ENCODE measurements at places on chromosomes 7 and 10.

DNA sequence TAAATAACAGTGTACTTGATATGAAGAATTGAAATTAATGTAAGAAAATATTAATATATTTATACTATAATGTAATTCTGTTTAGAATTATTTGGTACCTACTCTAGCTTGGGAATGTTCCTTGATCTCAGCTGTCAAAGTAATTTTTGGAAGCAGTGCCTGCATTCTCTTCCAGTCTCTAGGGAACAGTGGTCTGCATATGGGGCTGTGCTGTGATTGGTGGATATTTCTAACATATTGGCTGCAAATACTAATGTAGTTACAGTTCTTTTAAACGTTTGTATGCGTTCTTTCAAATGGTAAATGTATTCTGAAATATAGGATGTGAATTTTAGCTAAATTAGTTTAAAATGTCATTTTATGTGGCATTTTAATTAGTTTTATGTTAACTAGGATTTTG, 87.2 kb downstream of the PHF14 start:
- DNase-seq = no peak

DNA sequence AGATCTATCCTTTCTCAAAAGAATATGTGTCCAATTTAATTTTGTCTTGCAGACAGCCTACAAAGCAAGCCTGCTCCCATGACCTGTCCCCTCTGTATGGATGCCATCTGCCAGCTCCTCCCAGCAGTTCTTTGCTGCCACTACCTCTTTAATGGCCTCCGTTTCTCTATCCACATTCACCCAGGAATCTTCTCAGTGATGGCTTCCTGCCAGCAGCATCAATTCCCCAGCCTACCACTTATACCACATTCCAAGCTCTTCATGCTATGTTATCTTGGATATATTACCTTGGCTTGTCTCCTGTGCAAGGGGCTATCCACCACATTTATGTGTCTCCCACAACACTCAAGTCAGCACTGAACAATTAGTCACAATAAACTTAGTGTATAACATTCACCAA, 133.2 kb downstream of the VPS50 start:
- DNase-seq = no peak

DNA sequence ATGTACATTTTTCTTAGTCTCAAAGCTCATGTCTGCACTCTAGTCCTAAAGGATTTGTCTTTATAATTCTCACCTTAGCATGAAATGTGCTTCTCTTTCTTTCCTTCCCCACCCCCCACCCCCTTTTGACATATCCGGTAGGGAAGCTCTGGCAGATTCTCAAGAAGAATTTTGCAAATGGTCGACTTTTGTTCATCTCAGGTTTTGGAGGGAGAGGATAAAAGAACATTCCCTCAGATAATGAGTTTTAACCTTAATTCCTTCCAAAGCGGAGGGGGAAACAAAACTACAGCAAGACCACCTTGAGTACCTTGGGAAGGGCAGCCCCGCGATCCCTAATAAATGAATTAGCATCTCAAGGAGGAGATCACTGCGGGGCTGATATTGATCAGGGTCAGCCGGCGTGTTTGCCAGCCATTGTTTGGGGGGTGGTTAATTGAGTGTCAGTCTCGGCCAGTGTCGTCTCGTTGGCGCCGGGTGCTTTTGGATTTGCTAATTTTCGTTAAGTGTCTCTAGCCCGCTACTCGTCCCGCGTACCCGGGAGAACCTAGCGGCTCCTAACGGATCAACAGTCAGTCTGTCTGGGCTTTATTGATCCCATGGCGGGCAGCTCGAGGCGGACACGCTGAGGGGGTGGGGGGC, 874 bp upstream of the BAMBI start:
- DNase-seq = no peak

DNA sequence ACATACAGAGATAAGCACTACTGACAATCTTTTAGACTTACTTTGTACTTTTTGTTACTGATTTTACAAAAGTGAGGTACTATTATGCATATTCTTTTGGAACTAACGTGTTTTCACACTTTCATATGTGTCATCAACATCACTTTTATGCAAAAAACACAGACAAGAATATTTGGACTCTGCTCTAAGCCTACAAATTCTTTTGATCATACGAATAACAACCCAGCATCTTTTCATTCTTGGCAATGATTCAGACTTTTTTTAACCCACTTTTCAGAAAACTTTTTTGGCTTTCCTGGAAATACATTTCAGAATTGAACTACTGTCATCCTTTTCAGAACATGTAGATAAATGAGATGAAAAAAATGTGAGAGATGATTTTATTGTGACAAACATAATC, 30.2 kb downstream of the USP6NL start:
- DNase-seq = no peak

DNA sequence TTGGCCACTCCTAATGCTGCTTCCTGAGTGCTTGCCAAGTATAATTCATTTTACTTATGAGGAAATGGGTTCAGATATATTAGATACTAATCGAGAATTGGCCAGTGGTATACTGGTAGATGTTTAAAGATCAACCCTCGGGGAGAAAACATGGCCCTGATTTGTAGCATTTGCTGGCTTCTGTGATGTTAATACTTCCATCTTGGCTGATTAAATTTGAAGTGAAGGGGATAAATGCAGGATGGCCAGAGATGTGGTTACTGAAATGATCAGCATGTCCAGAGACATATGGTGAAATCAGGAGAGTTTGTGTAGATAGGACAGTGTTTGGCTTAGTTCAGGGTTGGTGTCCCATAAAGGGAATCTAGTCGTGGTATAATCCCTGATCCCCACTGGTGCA, 11.2 kb downstream of the UBE2D4 start:
- DNase-seq = no peak

DNA sequence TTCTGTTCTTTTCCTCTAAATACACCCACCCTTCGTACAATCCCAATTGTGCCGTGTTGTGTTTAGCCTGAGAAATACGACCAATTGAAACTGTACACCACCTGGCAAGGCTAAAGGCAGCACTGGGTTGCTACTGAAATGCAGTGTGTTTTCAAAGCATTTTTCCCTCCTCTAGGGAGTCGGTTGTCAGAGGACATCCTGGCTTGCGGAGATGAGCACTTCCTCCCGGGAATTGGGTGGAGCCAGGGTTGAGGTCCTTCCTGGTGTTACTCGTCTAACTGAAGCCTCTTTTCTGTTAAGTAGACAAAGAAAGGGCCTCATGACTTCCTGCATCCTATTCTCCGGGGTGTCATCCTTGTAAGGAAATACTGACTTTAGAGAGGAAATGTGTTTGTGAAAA, 133.5 kb downstream of the MTPAP start:
- no peak for DNase-seq

- DNase-seq = no peak
Observed at GRCh38 chr7:121017586-121017985, 29.1 kb downstream of the CPED1 start.

DNA sequence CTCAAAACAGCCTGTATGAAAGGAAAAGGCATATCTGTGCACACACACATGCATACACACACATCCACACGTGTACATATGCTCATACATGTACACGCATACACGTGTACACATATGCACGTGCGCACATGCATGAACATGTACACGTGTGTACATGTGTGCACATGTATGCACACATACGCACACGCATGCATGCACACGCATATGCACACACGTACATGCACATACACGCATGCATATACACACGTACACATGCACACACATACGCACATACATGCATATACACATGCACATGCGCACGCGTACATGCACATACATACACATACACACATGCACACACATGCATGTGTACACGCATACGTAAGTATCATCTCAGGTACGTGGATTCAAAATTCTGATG, 19.4 kb downstream of the DIP2C start:
- no peak for DNase-seq

DNA sequence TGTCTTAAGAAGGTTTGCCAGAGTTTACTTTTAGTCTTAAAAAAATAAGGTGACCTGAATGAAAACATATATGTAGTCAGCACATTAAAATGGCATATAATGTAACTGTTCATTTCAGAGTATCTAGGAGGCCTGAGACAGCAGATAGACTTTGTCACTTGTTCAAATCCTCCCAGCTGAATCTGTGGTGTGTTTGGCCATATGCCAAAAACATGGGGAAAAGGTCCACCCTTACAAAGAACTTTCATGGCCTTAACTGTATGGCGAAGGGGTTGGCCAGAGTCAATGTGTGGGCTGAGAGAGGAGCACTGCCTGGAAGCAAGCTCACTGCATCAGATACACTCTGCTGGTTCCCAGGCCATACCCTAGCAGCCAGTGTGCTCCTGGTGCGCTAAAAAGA, 113.7 kb downstream of the ALOX5 start:
- no peak for DNase-seq

GRCh38 chr7:18163091-18163490, 135.4 kb upstream of the PRPS1L1 start:
- no peak for DNase-seq

GRCh38 chr10:14880229-14880628, 1.6 kb downstream of the SUV39H2 start:
- no peak for DNase-seq

DNA sequence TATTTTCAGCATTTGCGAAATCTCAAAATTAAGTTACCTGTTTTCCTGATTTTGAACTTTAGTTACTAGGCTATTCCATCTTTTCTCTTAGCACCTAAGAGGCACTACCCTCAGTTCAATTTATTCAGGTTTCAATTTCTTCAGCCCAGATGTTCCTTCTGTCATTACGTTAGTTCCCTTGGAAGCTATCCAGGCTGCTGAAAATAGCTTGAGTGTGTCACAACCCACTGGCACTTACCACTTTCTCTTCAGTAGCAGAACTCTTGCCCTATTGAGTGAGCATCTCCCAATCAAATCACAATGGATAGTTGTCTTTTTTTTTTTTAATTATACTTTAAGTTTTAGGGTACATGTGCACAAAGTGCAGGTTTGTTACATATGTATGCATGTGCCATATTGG, 332.7 kb upstream of the LRGUK start:
- DNase-seq = no peak

- no peak for DNase-seq
Observed at GRCh38 chr10:79073784-79074432, 5.1 kb downstream of the ZMIZ1 start.

DNA sequence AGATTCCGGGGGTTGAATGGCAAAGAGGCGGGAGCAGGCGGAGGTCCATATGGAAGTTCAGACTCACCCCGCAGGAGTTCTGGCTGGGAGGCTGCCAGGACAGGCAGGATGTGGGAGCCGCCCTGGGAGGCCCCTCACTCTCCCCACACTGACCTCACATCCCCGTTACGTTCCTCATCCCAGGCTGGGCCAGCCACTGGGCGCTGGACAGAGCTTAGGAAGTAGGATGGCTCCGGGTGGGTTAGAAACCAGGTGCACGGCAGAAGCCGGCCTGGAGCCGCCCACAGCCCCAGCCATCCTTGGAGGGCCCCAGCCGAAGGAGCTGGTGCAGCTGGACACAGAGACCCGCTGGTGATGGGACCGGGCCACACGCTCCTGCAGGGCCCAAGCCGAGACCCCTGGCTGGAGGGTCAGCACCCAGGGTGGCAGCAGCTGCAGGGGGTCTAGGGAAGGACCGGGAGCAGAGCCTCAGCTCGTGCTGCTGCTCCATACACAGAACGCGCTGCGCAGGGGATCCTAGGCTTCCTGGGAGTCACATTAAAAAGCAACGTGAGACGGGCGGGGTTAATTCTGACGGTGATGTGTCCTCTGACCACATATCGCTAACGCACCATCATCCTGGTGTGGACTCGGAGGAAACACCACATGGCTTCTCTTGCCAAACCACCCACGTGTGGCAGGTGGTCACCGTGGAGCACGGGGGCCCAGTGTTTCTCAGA, 98.6 kb upstream of the DIP2C start:
- peak; percentile 12 for DNase-seq

GRCh38 chr7:106608661-106609060, 52.3 kb downstream of the CCDC71L start:
- DNase-seq = no peak

DNA sequence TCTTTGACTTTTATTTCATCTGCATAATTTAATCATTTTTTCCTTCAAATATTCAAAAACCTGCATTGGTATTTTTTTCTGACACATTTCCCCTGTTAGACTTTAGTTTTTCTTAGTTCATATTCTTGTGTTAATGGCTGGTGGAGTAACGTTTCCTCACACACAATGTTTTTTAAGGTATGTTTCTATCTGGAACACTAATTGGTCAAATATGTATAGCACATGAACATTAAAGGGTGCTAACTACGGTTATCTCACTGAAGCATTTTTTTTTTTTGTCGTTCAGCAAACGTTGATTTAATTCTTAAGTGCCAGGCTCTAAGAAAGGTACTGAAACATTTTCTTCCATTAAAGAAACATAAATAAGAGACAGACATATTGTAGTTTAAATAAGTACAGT, 87.7 kb downstream of the PTPRZ1 start:
- no peak for DNase-seq

All from activated B cell treated with CpG ODN at 0.5 μM for 24 hours (primary cell).